ENCODE measurements at places on chromosomes 5 and 9.

DNA sequence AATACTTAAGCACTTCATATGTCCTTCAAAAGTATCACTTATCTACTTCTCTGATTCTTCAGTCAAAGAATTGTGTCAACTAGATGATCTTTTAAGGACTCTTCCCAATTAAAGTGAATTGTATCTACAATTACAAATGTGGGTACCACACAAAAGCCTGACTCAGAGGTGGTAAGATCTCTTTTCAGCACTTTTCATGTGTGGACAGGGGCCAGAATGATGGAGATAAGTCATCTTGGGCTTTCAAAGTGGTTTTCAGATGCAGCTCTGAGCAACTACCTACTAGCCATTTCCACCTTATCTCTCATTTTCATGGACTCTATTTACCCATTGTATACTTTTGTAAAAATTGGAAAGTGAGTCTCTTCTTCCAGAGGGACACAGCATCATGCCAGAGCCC, 8.4 kb downstream of the COX7C start:
- no peak for DNase-seq

DNA sequence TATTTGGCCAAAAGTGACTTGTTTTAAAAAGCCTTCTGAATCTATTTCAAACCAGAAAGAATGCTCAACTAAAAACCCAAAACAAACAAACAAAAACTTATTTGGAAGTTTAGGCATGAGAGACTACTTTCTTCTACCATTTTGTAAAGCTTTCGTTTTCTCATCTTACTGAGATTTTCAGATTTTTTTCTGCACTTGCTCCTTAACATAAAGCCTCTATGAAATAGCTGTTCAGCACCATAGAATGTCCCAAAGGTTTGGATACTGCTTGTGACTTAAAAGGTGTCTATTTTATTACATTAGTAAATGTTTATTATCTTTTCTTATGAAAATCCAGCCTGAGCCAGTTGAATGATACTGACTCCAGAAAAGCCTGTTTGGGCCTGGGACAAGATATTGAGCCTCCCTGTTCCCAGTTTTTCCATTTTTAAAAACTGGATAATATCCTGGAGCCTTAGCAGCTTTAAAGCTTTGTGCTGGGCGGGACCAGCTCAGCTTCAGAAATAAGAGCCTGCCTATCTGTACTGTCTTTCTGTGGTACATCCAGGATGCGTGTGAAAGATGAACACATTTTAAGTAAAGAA, 292.6 kb downstream of the ZSWIM6 start:
- DNase-seq = no peak

GRCh38 chr9:119533504-119533903, 164.3 kb upstream of the BRINP1 start:
- no peak for DNase-seq

- DNase-seq = no peak
These were observed 72.4 kb upstream of the MPDZ start for GRCh38 chr9:13351778-13352386.
